ENCODE measurements at places on chromosomes 12 and 14.
A peak's percentile ranks its signal among the peaks of the same experiment; 100 is the strongest.

- DNase-seq = no peak
These were observed 83.2 kb downstream of the ITPK1 start for GRCh38 chr14:93032421-93032936.

- no peak for DNase-seq
These were observed 830 bp downstream of the PPP4R3A start for GRCh38 chr14:91509083-91509877.

DNA sequence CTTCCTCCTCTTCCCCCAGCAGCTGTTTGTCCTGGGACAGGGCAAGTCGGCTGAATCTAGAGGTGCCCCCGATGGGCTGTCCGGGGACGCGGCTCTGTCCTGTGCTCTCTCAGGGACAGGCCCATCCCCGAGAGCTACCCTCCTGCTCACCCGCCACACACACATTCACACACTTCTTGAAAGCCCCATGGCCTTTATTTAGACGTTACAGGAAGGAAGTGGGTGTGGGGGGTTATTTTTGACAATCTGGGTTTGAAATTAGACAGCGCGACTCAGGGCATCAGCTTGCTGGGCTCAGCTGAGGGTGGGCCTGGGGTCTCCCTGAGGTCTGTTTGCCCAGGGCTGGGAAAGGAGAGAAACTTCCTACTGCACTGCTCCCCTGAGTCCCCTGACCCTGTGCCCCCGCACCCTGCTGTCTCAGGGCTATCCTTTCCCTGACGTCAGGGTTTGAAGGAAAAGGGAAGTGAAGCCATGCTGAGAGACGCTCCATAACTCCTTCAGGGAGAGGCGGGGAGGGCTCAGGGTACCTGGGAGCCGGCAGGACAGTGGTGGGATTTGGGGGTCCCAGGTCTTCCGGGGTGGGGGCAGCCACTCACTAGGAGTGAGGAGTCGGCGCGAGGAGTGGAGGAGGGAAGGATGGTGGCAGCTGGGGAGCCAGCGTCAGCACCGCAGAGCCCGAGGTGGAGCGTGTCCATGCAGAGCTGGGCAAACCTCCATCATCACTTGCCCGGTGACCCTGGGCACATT, 8.1 kb downstream of the PTPN6 start:
- DNase-seq = peak; percentile 45

DNA sequence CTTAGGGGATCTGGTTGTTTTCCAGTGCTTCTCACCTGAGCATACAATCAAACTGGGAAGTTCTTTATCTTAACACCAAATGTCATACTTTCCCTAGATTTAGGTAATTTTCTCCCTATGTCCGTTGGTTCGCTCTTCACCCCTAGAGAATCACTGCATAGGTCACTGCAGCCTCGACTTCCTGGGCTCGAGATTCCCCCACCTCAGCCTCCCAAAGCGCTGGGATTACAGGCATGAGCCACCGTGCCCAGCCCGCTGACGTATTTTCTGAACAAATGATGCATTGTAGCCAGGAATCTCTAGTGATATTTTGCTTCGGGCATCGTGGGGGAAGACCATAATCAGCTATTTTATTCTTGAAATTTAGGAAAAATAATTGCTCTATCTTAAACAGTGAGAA, 1.1 kb upstream of the RPL41 start:
- DNase-seq = no peak

DNA sequence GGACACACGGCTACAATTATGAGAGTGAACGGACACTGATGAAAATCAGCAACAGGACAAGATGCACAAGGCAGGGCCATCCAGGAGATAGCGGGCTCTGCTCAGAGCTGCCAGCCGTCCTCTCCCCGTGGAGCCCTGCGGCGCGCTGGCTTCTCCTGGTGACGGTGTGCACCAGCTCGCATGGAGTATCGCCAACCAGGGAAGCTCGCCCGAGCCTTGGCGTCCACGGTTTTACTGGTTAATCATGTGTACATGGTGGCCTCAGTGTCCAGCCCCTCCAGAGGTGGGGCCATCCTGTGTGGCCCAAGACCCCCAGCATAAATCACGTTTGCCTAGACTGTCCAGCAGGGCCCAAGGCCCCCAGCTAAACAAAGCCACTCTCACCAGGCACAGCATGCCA, 31.2 kb upstream of the DYNC1H1 start:
- DNase-seq = no peak

All from GDM1 (cell line).